ENCODE measurements at places on chromosomes 1 and 21.

GRCh38 chr1:12540580-12541273 lies 77.3 kb downstream of the DHRS3 start:
- no peak for DNase-seq

- no peak for DNase-seq
These were observed 1381.8 kb downstream of the MRPL39 start for GRCh38 chr21:24225431-24225830.

GRCh38 chr1:181013144-181013543 lies 9.5 kb downstream of the STX6 start:
- DNase-seq = no peak

DNA sequence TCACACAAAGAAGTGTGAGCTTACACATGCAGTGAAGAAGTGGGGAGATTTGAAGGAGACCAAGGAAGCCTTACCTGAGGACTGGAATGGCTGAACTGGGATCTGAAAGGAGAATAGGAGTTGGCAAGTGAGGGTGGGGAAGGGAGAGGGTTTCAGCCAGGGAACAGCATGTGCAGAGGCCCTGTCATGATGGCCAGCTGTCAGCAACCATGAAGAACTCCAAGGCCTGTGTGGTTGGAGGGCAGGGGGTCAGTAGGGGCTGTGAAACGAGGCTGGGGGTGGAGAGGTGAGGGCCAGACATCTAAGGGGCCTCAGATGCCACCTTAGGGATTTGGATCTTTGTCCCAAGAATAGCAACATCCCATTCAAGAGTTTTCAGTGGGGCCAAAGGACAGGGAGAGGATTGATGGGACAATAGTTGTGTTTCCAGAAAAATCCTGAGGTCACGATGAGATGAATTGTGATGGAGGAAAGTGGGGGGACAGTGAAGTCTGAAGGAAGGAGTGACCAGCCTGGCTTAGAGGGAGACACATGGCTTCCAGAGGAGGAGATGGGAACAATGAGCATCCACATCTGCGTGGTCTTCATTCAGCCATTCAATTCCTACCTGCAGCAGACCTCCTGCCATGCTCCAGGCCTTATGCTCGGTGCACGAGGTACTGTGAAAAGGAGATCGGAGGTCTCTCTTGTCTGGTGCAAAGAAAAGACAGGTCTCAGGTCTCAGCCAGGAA lies 187.6 kb downstream of the MATN1 start:
- DNase-seq = no peak

GRCh38 chr1:175332515-175332914 lies 139.9 kb upstream of the KIAA0040 start:
- no peak for DNase-seq

GRCh38 chr1:157781048-157781447 lies 4.1 kb upstream of the FCRL2 start:
- no peak for DNase-seq

GRCh38 chr1:67429528-67430357 lies 459 bp downstream of the SERBP1 start:
- DNase-seq = no peak

GRCh38 chr1:12485231-12486058 lies 132.6 kb downstream of the DHRS3 start:
- DNase-seq = no peak

DNA sequence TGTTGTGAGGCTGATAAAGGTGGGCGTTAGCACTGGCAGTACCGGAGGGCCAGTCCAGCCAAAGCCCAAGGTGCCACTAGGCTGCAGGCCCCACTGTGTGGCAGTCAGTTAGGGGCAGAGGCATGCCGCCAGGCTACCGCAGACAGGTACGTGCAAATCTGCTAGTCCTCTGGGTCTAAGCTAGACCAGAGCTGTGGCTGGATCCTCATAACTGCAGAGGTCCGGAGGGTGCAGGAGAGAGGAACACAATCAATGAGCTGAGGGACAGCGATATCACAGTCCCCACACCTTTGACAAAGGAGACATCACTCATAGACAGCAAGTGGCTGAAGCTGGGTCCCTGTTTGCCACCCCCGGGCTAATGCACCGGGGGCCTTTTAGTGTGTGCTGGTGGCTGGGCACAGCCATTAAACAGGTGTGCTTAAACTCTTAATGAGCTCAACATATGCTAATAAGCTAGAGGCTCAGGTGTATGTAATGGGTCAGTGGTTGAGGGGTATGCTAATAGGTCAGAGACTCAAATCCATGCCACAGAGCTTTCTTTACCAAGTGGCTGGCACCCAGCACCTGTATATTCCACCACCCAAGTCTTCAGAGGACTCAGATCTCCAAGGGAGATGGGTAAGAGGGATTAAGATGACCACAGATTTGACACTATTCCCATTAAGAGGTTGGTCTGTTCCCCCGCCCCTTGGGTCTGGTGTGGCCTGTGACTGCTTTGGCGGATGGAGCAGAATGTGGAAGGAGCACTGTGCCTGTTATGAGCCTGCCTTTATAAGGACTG lies 82.0 kb downstream of the GLIS1 start:
- DNase-seq = no peak

DNA sequence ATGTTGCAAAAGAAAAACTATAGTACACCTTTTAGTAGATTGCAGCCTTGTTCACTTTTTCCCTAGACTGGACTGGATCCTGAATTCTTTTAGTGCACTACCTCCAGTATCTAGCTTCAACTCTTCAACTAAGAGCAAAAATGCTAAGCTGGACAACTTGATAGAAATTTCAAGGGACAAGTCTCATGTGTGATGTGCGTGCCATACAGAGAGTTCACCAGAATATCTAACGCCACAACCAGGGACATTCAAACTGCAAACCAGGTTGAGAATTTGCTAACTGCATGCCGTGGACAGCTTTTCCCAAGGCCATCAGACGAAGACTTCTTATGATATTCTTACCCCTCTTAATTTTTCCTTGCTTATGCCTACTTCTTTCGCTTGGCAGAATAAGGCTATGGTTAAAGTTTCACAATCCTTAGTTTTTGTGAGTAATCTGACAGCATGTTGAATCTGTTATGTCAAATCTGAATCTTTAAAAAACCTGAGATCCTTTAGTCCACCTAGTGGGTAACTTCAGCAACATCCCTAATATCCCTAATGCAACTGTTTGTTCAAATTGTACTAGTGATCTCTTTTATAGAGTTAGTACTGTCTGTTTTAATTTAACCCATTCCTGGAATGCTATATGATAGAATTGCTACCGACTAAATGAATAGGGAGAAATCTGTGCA lies 66.4 kb downstream of the DDAH1 start:
- DNase-seq = no peak

- no peak for DNase-seq
These were observed 15.3 kb downstream of the VPS13D start for GRCh38 chr1:12245116-12245515.

GRCh38 chr1:91778964-91779363 lies 107.0 kb downstream of the TGFBR3 start:
- no peak for DNase-seq

GRCh38 chr1:169604781-169605560 lies 18.7 kb upstream of the F5 start:
- no peak for DNase-seq

DNA sequence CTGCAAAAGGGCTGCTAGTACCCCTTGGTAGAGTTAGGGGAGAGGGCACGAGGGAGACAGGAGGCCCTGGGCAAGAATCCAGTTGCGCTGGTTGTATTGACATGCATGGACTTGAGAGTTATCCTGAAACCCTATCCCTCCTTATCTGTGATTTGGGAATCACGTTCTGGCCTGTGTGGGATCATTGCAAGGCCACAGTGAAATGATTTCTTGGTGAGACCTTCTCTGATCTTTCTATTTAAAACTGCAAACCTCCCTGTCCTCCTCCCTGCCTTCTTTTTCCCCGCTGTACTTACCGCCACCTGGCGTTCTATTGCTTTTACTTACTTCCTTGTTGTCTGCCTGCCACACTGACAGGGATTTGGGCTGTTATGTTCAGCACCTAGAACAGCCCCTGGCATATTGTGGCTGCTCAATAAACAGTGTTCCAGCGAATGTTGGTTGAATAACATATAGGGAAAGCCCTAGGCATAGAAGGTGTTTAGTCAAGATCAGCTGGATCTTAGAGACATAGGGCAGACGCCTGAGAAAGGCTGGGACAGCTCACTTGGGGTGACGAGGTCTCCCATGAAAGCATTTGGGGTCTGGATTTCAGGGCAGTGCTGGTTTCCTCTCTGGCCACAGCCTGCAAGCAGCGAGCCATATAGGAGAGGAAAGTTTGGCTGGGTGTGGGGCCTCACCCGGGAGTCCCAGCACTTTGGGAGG lies 25.6 kb downstream of the ALPL start:
- DNase-seq = peak; percentile 17

DNA sequence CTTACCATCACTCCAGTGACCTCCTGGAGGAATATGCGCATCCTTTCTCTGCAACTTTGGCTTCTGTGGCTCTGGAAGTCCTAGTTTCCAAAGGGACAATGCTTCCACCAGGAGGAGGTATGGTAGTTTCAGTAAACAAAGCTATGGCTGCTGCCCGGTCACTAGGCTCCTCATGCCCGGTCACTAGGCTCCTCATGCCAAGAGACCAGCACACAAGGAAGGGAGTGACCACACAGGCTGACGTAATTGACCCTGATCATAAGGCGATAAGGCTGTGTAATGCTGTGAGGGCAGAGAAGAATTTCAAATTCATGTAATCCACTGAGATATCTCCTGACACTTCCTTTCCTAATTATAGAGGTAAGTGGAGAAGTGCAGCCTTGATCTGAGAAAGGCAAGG lies 102.9 kb downstream of the DTL start:
- no peak for DNase-seq

GRCh38 chr1:199261328-199261727 lies 622.5 kb downstream of the PTPRC start:
- DNase-seq = no peak

Data from NCI-H2081 (cell line).